ENCODE measurements at places on chromosomes 16 and 17.

DNA sequence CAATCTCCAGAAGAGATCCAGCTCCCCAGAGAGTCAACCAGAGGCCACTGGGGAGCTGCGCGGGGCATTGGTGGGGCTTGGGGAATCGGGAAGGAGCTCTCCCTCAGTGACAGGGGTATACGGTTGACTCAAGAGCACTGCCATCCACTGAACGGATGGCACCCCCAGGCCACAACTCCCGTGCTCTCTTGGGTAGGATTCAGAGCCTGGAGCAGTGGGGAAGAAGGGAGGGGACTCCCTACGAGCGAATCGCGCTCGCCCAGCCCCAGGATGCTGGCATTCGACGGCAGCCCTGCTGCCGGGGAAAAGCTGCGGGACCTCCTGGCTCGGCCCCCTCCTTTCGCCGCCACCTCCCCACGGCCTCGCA, 473 bp upstream of the TPPP3 start:
- no peak for DNase-seq

DNA sequence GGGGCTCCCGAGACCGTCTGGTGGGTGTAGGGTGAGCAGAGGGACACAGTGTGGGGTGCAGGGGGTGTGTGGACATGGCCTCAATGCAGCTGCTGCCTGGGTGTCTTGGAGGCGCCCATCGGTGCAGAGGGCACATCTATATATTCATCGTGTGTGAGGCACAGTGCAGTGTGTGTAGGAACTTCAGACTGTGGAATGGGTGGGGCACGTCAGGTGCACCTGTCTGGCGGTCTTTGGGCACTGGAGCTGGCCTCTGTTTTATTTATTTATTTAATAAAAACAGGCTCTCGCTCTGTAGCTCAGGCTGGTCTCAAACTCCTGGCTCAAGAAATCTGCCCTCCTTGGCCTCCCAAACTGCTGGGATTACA, 16.8 kb downstream of the LASP1 start:
- DNase-seq = no peak

- DNase-seq = no peak
Measured at GRCh38 chr16:47578573-47578972, 117.4 kb downstream of the PHKB start.

DNA sequence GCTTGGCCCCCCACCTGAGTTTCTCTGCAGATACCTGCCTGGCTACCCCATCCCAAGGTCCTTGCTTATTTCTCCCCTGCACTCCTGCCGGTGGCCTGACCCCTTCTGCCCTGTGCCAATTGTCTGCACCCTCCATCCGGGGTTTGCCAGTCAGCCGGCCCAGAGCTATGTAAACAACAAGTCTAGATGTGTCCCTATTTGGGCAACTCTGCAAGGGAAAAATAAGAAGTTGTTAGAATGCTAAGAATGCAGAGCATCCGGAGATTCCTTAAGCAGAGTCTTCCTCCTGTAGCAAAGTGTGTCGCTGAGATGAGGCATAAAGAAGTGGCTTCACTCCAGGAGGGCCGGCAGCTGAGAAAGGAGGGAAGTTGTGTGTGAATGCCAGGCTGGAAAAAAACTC, 46.6 kb downstream of the RGS9 start:
- no peak for DNase-seq

DNA sequence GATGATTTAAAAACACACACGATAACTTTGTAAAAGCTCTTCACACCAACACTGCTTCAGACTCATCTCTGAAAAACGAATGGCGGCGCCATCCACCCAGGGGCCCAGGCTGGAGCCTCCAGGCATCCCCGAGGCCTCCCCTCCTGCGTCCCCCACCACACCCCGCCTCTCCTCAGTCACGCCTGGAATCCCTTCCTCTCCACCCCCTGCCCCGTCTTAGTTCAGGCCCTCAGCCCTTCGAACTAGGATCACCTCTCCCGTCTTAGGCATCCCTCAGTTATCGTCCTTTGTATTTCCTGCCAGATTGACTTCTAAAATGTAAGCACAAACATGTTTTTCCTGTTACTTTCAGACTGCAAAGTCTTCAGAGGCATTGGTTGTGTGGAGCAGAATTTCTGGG, 58.3 kb downstream of the NDEL1 start:
- no peak for DNase-seq

GRCh38 chr16:1497014-1497598, 3.9 kb downstream of the TELO2 start:
- DNase-seq = no peak

DNA sequence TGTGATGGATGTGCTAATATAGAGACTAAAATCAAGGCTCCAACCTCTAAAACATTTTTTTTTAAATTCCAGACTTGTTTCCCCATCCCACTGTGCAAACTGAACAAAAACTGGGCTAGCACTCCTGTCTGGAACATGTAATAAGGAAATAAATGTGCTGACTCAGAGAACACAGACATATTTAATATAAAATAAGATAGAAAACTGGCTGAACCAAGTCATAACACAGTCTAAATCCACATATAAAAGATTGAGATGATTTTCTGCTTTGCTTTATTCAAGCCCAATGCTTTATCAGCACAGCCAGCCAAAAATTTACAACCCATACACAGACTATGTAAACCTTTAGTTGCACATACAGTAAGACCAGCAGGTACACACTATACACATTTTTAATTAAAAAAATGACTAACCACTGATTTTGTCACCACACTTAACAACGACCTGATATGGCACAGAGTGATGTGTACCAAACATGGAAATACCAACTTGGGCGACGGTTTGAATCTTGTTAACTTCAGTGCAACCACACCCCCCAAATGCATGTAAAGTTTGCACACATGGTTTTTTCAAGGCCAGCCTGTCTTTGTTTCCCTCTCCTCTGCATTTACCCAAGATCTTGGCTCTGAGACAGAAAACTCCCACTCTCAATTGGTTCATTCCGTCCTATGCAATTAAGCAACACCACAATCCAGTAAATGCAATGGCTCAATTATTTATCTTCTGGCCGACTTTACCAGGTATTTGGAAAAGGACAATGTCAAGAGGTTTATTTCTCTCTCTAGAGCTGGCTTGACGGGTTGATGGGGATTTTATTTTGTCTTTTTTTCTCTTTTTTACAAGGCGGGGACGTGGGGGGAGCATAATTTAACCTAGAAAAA, 1.2 kb downstream of the STAT3 start:
- peak; percentile 86 for DNase-seq

DNA sequence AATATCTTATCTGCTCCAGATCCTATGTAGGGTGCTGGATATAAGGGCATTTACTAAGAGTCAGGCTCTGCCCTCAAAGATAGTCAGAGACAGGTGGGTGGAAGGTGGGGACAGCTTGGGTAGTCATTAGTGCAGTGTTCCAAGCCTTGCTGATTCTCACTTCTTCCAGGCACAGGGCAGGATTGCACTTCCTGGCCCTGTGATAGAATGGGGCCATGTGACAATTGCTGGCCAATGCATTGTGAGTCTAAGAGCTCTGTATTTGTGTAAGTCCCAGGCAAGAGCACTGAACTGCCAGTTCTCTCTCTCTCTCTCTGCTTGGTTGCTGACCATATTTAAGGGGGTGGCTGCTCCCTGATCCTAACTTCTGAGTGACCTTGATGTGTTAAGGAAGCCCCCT, 112.1 kb downstream of the C16orf78 start:
- no peak for DNase-seq

GRCh38 chr17:31674717-31675349, 184.2 kb downstream of the COPRS start:
- no peak for DNase-seq

- DNase-seq = no peak
Measured at GRCh38 chr17:13398091-13398490, 203.6 kb downstream of the HS3ST3A1 start.

GRCh38 chr17:48068491-48068961, 20.4 kb downstream of the NFE2L1 start:
- DNase-seq = no peak

- DNase-seq = no peak
Measured at GRCh38 chr17:62692721-62693431, 65.4 kb downstream of the MRC2 start.

- no peak for DNase-seq
Measured at GRCh38 chr17:32828822-32829221, 48.1 kb downstream of the MYO1D start.

- peak; percentile 91 for DNase-seq
Measured at GRCh38 chr17:21286066-21286770, 1.7 kb downstream of the MAP2K3 start.

GRCh38 chr17:50890675-50891516, 24.7 kb upstream of the TOB1 start:
- no peak for DNase-seq

GRCh38 chr17:50329716-50330115, 16.2 kb upstream of the XYLT2 start:
- DNase-seq = no peak

- no peak for DNase-seq
Measured at GRCh38 chr16:3202903-3203539, 15.0 kb downstream of the OR1F1 start.

GRCh38 chr17:49748791-49749190, 15.1 kb downstream of the FAM117A start:
- DNase-seq = no peak

DNA sequence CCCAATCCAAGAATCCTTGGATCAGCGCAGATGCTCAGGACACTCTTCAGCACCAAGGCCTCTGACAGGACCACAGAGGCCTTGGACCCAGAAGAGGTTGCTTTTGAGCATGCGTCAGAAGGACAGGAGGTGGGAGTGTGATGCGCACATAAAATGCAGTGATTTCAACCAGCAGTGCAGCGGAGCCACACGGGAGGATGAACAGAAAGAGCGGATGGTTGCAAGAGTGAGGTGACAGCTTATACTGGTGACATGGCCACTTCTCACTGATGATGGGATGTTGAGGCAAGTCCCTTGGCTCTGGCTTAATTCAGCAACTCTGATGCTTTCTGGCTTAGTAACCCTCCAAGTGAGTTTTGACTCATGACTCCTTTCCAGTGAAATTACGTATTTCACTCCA, 25.2 kb upstream of the ERN1 start:
- DNase-seq = no peak

GRCh38 chr17:6374761-6375312, 60.1 kb downstream of the AIPL1 start:
- no peak for DNase-seq

DNA sequence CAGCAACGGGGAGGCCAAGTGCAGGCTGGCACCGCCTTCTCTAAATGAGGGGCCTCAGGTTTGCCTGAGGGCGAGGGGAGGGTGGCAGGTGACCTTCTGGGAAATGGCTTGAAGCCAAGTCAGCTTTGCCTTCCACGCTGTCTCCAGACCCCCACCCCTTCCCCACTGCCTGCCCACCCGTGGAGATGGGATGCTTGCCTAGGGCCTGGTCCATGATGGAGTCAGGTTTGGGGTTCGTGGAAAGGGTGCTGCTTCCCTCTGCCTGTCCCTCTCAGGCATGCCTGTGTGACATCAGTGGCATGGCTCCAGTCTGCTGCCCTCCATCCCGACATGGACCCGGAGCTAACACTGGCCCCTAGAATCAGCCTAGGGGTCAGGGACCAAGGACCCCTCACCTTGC, 18.5 kb downstream of the NGFR start:
- no peak for DNase-seq

- DNase-seq = no peak
Measured at GRCh38 chr17:71494062-71494855, 626.6 kb upstream of the SOX9 start.

DNA sequence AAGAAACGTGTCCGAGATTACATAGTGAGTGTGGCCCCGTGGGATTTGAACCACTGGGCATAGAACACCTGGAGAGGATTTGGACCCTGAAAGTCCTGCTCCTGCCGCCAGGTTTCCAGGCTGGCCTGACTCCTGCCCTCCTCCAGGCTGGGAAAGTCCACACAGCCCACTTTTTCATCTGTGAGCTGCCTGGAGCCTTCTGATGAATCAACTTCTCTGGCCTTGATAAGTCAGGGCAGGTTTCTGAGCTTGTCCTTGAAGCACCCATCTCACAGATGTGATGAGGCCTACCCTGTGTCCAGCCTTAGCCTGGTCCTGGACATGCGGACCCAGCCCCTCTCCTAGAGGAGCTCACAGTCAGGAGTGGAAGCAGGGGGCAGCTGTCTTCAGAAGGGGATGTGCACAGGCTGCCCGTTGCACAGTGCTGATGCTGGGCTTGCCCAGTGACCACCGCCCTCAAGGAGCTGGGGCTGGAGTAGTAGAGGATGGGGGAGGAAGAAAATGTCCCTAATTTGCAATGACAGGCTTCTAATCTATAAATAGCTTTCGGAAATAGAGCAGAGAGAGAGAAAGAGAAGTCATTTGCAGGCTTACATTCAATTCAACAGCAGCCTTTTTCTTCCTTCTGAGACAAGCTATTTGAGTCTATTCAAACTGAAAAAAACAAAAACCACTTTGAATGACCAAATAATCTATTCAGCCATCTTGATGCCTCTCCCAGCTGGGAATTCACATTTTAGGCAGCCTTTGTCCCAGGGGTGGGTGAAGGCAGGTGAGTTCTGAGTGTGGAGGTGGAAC, 73.5 kb upstream of the DNAJA2 start:
- no peak for DNase-seq

DNA sequence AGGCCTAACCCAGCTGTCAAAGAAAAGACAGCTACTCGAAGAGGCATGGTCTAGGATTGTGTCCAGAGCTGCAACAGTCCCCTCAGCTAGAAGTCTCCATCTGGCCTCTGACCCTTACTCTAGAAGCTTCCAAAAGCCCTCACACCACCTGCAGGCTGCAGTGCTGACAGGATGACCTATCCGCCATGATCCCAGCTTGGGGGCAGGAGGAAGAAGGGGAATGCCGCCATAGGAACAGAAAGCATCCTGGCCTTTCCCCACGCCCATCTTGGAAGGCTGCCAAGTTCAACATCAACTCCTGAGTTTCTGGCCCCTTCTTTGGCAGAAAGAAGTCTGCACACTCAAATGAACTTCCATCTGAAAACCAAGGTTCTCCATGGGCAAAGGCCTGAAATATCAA, 3.1 kb upstream of the KRT36 start:
- DNase-seq = peak; percentile 26

DNA sequence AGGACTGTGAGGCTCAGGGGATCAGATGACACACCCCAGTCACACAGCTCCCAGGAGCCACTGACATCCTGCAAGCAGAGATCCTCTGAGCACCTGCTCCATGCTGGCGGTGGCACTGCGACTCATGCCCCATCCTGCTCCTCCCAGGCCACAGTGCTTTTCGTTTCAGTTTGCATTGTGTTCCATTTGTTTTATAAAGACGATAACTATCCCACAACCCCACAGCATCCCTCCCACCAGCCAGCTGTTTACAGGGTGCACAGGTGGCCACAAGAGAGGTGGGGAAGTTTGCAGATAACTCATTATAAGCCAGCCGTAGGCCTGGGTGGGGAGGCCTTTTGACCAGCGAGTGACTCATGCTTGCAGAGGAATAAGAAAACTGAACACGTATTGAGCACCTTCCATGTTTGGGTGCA, 28.2 kb downstream of the BCO1 start:
- DNase-seq = no peak

- DNase-seq = no peak
Measured at GRCh38 chr17:1022278-1023024, 25.5 kb downstream of the TIMM22 start.

All from inflammatory macrophage treated with lipopolysaccharide for 1 hour (primary cell).